ENCODE measurements at places on chromosomes 4 and X.

GRCh38 chr4:152417673-152418072 is 118.2 kb downstream of the FBXW7 start:
- DNase-seq = no peak

GRCh38 chr4:86981789-86982188 is 47.0 kb downstream of the AFF1 start:
- DNase-seq = no peak

- peak; percentile 3 for DNase-seq
Observed at GRCh38 chrX:133776072-133776471, 209.3 kb downstream of the GPC3 start.

DNA sequence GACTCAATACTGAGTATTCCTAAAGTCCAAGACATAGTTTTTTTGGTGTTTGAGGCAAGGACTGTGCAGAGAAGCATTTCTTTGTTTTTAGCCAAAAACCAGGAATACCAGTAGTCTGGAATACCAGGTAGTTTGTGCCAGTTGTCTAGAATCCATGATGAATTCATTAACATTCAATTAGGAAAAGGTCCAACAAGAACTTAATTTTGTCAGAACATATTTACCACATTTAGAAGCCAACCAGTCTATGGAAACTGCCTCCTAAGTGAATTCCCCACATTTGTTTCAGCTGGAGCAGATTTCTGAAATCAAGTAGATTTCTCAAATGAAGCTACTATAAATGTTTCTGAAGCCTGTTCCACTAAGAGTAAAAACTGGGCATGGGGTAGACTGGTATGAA is 1584.8 kb upstream of the ADGRL3 start:
- no peak for DNase-seq

DNA sequence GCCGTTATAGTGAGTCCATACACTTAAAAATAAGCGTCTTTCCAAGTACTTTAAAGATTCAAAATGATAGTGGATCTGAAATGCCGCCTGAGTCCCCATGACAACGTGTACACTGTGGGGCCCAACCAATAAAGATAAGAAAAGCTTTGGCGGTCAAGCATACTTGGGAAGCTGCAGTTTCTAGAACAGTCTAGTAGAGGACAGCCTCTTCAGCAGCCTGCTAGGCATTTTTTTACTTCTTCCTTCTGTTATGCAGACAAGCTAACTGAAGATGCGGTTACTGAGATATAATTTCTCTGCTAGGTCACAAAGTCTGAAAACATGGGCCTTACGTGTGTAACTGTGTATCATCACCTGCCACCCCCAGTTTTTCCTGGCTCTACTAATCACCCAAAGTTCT is 402 bp upstream of the UPRT start:
- no peak for DNase-seq

DNA sequence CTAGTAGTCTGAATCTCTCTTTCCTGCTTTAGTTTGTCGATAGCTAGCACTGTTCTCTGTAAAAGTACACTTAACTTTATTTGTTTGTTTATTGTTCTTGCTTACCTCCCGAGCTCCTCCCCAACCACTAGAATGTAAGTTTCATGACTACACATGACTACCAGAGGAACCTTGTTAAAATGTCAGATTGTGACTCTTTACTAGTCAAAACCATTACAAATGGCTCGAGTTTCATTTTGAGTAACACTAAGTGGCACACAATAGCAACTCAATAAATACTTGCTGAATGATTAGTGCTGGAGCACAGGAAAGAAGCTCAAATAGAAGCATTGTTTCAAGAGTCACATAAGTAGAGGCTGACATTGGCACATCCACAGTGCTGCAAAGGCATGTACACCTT is 116.1 kb downstream of the MAPK10 start:
- DNase-seq = no peak

- no peak for DNase-seq
Observed at GRCh38 chr4:79987401-79987800, 85.6 kb downstream of the ANTXR2 start.

DNA sequence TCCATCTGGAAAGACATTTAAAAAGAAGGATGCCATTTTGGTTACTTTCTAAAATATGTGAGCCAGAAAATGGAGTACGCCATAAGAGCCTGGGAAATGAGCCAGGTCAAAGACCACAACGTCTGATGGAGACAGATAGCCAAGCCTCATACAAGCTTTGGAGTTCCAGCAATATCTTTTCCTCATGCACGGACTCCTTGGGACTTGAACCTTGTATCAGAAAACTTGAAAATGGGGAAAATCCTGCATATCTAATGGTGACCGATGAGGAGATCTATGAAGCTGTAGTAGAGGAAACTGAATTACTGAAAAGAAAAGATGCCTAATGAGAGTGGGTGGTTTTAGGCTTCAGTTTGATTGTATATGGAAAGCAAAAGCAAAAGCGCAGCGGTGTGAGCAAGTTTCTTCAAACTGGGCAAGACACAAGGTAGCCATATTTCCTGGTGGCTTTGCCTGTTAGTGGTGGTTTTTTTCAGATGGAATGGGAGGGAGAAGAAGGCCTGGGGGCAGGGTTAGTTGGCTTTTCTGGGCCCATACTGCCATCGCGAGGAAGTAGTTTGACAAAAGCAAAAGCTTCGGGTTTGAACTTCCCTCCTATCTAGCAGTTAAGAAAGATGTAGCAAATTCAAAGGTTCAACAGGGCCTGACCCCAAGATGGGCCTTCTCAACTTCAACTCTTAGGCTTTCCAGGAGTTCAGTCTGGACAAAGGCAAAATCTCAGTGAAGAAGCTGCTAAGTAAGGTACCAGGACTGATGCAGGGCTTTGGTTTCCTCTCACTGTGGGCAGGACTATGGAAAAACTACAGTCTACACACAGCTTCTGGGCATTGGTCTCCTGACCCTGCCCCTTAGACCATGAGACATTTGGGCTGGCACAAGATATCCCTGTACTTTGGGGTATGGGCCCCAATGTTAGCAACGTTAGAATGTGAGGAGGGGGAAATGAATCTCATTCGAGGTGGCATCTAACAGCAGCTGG is 210.0 kb upstream of the STK26 start:
- DNase-seq = no peak

- peak; percentile 36 for DNase-seq
Observed at GRCh38 chr4:99868126-99868596, 26.1 kb downstream of the LAMTOR3 start.

DNA sequence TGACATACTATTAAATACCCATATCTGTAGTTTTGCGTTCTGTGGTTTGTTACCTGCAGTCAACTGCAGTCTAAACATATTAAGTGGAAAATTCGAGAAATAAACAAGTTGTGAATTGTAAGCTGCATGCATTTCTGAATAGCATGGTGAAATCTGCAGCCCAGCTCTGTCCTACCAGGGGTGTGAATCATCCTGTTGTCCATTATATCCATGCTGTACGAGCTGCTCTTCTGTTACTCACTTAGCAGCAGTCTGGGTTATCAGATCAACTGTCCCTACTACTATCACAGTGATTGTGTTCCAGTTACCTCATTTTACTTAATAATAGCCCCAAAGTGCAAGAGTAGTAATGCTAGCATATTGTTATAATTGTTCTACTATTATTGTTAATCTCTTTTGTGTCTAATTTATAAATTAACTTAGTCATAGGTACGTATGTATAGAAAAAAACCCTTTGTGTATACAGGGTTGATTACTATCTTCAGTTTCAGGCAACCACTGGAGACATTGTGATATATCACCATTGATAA is 173.7 kb upstream of the FAT4 start:
- DNase-seq = no peak

GRCh38 chr4:107519053-107519452 is 201.0 kb downstream of the PAPSS1 start:
- DNase-seq = no peak

DNA sequence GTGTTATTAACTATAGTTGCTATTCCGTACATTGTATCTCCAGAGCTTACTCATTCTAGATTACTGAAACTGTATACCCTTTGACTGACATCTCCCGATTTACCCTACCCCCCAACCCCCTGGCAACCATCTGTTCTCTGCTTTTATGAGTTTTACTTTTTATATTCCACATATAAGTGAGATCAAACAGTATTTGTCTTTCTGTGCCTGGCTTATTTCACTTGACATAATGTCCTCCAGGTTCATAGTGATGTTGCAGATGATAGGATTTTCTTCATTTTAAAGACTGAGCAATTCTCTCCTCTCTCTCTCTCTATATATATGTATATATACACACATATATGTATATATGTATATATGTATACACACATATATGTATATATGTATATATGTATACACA is 54.6 kb downstream of the CFAP299 start:
- no peak for DNase-seq

- DNase-seq = no peak
Observed at GRCh38 chr4:1871471-1872021, 353 bp downstream of the NSD2 start.

DNA sequence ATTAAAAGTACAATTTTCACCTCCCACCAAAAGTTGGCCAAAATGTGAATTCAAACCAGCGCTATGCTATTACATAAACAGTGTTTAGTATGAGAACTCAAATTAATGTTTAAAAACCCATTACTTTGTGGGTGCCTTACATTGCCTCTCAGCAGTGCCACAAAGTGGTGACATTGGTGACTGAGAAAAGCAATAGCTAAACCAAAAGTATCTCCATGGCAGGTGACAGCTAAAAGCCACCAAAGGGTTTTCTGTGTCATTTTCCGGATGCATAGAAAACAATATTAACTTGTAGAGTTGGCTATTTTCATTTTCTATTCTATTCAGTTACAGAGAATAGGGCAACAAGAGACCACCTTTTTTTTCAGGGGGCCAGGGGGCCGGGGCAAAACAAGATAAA is 261.2 kb downstream of the MAPK10 start:
- no peak for DNase-seq

DNA sequence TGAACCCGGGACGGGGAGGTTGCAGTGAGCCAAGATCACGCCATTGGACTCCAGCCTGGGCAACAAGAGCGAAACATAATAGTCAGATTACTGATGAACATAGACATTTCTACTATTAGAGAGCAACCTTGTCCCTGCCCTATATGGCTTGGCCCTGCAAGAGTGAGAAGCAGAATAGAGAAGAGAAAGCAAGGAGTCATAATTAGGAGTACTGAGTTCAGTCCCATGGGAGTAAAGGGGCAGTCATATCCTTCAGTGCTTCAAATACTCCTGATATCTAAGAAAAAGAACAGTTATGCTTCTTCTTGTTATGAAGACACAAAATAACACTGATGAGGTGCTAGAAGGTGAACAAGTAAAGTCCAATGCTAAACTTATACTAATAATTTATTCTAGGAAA is 33.8 kb downstream of the CLDN2 start:
- DNase-seq = no peak

DNA sequence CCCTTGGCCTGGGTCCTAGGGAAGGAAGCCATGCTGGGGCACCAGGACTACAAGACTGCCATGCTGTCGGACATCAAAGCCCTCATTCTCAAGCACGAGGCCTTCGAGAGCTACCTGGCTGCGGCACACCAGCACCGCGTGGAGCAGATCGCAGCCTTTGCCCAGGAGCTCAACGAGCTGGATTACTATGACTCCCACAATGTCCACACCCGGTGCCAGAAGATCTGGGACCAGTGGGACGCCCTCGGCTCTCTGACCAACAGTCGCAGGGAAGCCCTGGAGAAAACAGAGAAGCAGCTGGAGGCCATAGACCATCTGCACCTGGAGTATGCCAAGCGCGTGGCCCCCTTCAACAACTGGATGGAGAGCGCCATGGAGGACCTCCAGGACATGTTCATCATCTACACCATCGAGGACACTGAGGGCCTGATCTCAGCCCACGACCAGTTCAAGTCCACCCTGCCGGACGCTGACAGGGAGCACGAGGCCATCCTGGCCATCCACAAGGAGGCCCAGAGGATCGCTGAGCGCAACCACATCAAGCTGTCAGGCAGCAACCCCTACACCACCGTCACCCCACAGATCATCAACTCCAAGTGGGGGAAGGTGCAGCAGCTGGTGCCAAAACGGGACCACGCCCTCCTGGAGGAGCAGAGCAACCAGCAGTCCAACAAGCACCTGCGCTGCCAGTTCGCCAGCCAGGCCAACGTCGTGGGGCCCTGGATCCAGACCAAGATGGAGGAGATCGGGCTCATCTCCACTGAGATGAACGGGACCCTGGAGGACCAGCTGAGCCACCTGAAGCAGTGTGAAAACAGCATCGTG is 487.0 kb downstream of the TRAM1L1 start:
- no peak for DNase-seq

GRCh38 chrX:131322651-131323050 is 33.5 kb upstream of the IGSF1 start:
- DNase-seq = no peak

DNA sequence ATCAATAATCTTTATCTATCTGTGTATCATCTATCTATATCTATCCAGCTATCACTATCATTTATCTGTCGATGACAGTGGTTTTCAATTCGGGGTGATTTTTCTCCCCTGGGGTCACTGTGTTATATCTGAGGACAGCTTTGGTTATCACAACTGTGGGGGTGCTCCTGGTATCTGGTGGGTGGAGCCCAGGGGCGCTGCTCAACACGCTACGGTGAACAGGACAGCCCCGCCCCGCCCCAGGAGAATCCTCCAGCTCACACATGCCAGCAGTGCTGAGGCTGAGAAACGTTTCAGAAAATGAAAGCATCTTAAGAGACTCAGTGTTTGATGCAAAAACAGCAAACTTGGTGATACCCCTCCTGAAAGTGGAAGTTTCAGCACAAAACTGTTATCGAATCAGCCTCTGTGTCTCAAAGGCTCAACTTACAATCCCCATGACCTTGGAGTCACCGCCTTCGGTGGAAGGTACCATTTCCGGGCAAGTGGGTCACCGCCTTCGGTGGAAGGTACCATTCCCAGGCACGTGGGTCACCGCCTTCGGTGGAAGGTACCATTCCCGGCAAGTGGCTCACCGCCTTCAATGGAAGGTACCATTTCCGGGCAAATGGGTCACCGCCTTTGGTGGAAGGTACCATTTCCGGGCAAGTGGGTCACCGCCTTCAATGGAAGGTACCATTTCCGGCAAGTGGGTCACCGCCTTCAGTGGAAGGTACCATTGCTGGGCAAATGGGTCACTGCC is 315.3 kb downstream of the DHRSX start:
- no peak for DNase-seq

- no peak for DNase-seq
Observed at GRCh38 chr4:83734576-83734975, 198.7 kb downstream of the GPAT3 start.

GRCh38 chr4:189664693-189665250 is 275.9 kb upstream of the FRG1 start:
- DNase-seq = no peak

- no peak for DNase-seq
Observed at GRCh38 chr4:6641164-6641970, 882 bp downstream of the MRFAP1 start.

Data from stimulated activated CD8-positive, alpha-beta memory T cell treated with anti-CD3 and anti-CD28 coated beads, Interleukin-7, amount 100 ng/mL, for 48 hours (primary cell).